ENCODE measurements at places on chromosomes 4 and X.

DNA sequence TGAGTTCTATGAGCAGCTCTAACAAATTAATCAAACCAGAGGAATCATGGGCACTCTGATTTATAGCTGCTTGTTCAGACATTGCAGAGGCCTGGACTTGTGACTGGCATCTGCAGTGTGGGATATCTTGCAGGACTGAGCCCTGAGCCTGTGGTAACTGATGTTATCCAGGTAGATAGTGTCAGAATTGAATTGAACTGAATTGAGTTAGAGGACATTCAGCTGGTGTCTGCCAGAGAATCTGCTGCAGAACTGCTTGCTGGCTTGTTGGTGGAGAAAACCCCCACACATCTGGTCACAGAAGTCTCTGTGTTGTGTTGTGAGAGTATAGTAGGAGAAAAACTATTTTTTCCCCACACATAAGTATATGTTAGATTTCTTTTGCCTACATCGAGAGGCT lies 42.2 kb downstream of the SMIM20 start:
- DNase-seq: no peak

DNA sequence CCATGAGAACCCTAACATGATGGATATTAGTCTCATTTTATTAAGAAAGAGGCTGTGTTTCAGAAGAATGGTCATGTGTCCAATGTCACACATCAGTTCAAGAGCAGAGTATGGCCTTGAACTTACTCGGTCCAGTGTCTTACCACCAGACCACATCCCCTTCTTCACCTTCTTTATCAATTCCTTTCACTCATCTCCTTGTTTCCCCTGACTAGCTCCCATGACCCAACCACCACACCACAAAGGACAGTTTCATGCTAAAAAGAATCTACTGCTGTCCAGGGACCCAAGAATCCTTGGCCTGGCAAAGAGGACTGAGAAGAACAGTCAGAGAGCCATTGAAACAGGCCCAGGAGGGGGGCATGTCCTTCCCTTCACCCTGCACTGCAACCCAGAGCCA lies 33.6 kb upstream of the MSN start:
- no peak for DNase-seq

DNA sequence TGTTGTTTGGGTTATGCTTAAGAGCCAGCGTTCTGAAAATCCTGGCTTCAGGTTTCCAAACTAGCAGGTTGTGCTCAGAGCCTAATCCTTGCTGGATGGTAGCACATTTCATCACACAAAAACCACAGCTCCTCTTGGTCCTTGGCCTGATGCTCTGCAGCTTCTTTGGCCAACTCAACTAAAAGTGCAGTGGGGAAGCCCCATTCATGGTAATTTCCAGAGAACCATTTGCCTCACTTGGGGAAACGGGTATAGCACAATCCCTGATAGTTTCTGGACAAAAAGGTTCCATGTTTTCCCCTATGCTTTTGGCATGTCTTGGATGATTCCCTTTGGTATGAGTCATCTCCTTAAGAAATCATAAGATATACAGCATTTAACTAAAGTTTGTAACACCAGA lies 78.7 kb downstream of the SYNPO2 start:
- DNase-seq: no peak

DNA sequence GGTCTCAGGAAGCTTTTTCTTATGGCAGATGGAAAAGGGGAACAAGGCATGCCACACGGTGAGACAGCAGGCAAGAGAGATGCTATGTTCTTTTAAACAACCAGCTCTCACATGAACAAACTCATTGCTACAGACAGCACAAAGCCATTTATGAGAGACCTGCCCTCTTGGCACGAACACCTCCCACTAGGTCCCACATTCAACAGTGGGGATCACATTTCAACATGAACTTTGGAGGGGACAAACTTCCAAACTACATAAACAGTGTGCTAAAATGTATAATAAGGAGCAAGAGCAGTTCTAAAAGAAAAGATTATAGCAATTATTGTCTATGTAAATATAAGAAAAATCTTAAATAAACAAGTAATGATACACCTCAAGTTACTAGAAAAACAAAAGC lies 391.8 kb upstream of the CPXCR1 start:
- DNase-seq: no peak

GRCh38 chr4:36206603-36207311 lies 37.6 kb downstream of the ARAP2 start:
- peak; percentile 26 for DNase-seq

GRCh38 chr4:123398066-123398852 lies 1.7 kb downstream of the SPRY1 start:
- DNase-seq: peak; percentile 24

DNA sequence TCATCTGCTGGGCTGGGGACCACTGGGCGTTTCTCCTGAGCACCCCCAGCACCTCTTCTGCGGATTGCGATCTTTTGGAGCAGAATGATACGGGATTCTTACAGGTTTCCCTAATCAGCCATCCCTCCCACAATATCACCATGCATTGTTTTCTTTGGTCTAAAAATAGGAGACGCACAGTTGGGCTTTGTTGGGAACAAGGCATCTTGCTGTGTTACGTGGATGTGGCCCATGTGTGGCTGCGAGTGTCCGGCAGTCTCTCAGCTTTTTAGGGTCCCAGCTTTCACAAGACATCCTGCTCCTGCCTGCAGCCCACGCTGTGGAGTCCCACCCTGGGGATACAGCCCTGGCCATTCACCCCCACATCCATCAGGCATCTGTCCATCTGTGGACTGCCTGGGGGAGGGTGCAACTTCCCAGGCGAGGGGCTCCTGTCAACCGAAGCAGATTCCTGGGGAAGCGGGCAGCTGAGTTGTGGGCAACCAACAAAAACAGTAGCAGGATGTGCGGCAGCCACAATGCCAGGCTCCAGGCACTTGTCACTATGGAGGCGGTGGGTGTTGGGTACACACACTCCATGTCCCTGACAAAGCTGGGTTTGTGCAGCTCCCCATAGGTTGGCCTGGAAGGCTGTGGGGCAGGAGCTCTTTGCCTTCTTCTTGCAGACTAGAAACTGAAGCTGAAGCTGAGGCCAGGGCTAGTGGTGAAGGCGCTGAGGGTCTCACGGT lies 185.5 kb upstream of the PSAPL1 start:
- DNase-seq: no peak

DNA sequence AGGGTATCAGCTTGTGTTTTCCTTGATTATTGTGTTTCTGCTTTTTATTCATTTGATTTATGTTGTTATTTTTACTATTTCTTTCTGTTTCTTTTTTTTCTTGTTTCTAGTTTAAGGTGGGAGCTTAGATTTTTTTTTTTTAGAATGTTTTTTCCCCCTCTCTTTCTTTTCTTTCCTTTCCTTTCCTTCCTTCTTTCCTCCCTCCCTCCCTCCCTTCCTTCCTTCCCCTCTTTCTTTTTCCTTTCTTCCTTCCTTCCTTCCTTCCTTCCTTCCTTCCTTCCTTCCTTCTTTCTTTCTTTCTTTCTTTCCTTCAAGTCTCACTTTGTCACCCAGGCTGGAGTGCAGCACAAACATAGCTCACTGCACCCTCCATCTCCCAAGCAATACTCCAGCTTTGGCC lies 31.4 kb upstream of the PRDM8 start:
- no peak for DNase-seq

DNA sequence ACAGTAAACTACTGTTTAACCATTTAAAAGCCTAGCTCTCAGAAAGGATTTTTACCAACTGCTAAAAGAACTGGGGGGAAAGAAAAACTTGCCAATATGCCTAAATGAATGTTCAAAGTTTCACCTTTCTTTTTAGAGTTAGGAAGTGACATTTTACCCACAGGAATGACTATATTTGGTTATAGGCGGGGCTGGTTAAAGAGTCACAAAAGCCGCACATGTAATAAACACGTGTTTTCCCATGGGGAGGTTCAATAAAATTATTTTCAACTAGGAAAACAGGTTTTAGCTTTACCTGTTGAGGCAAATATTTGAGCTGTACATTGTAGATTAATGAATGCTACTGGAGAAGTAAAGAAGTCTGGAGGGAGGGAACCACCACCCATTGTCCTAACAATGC lies 41.6 kb upstream of the UGDH start:
- no peak for DNase-seq

DNA sequence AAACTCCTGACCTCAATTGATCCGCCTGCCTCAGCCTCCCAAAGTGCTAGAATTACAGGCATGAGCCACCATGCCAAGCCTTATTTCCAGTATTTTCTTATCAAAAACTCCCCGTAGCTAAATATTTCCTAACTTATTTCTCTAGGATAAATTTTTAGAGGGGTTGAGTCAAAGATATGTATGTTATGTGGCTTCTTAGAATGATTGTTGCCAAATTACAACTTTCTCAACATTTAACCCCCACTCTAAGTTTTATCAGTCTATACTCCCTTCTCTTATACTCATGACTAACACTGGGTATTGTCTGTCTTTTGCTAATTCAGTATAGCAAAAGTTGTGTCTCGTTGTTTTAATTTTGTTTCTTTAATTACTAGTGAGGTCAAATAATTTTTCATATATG lies 187.7 kb upstream of the LNX1 start:
- no peak for DNase-seq

DNA sequence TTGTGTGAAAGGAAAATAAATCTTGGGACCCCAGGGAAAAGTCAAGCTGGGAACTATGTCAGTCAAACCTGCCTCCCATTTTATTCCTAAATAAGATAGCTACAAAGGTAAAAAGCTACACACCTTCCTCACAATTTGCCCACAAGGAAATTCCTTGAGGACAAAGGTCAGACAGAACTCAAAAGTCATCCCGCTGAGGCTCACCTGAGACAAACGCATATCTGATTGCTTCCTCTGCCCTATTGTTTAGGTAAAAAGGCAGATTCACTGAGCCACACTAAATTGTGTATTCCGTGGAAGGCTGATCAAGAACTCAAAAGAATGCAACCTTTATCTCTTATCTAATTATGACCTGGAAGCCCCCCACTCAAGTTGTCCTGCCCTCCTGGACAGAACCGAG lies 58.7 kb upstream of the MAML3 start:
- DNase-seq: no peak

DNA sequence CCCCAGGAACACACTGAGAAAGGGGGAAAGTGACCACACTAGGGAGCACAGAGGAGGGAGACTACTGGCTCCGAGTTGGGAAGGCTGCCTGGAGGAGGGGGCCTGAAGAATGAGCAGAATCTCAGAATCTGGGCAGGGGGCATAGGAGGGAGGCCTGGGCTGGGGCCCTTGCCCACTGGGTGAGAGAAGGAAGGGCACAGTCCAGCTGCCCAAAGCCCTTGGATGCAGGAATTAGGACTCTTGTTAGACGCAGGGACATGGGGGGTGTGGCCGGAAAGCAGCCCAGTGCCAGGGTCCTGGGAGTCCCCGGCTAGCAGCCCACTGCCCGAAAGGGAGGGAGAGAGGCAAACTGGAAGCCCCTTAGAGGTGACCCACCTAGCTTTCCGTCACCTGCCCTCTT lies 1.9 kb upstream of the DUSP9 start:
- no peak for DNase-seq

DNA sequence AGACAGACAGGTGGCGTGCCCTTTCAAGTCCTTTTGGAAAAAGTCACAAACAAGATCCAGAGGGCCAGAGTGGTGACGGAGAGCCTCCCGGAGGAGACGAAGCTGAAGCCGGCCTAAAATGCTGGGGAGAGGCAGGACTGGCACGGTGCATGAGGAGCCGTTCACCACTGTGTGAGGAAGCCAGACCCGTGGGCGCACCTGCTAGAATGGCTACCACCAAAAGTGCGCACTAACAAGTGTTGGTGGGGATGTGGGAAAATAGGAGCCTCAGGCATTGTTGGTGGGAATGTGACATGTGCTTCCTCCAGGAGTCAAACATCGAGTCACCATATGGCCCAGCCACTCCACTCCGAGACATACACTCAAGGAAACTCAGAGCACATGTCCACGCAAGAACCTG lies 67.4 kb upstream of the HELT start:
- DNase-seq: no peak

DNA sequence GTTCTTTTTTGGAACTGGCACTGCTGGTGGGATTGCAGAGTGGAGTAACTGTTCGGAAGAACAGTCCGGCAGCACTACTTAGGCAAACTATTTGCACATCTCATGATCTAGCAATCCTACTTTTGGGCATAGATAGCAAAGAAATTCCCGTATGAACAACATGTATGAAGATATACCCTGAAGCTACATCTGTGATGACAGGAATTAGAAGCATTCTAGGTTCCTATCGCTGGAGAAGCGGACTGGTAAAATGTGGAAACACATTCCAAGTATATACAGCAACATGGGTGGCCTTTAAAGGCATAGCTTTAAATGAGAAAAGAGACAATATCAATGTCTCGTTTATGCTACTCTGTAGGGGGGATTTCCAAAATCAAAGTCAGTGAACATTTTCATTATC lies 3.1 kb downstream of the DCAF16 start:
- no peak for DNase-seq

DNA sequence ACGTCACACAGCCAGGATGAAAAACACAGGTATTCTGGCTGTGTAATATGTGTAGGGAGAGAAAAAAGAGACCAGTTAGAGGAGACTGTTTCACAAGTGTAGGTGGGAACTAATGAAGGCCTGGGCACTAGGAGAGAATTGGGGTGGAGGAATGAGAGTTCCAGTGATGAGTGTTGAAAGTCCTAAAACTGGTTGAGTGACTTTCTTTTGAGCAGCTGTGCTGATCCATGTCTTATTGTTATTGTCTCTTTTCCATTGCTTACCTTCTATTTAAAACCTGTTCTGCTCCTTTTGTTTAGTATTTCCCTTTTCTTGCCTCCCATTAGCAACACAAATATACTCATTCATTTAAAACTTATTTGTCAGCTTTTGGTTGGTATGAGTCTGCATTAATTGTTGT lies 88.7 kb downstream of the PDLIM5 start:
- DNase-seq: no peak

DNA sequence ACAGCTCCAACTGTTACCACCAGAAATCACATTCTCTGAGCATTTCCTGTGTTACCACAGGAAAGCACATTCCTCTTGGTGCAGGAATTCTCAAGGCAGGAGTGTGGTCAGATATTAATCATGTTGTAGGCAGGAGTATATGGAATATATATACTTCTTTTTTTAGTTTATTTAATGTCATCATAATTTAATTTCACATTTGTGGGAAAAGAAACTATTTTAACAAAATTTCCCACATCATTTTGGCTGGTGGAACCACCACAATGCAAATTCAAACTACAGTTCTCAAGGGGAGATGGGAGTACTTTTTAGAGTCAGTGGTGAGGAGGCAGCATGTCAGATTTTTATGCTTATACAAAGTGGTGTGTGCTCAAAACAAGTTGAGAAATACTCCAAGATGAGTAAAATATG lies 139.0 kb downstream of the ATP10D start:
- no peak for DNase-seq

All from NCI-H526 (cell line).